Right atrium auricular region (tissue), 2 donors: ENCODE measurements at places on chromosomes 13 and 19.

DNA sequence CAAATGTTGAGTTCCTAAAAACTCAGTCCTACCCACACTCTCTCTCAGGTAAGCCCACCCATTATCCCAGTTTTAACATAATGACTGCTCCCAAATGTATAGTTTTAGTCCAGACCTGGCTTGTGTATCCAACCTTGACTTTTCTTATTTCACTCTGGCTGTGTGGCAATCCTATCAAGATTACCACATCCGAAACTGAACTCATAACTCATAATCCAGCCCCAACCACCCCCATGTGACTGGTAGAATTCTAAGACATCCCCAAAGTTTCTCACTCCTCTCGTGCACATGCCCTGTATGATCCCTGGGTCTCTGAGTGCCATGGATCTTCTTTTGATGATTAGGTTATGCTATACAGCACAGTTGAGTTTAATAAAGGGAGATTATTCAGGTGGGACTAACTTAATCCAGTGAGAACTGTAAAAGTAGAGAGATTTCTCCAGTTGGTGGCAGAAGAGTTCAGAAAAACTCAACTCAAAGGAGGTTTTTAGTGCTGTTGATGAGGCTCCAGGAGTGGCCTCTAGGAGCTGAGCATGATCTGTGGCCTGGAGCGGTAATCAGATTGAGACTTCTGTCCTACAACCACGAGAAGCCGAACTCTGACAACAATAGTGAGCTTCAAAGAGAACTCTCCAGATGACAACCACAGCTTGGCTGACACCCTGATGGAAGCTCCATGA is 413.4 kb downstream of the ZNF536 start:
- peak; percentile 48 for DNase-seq

DNA sequence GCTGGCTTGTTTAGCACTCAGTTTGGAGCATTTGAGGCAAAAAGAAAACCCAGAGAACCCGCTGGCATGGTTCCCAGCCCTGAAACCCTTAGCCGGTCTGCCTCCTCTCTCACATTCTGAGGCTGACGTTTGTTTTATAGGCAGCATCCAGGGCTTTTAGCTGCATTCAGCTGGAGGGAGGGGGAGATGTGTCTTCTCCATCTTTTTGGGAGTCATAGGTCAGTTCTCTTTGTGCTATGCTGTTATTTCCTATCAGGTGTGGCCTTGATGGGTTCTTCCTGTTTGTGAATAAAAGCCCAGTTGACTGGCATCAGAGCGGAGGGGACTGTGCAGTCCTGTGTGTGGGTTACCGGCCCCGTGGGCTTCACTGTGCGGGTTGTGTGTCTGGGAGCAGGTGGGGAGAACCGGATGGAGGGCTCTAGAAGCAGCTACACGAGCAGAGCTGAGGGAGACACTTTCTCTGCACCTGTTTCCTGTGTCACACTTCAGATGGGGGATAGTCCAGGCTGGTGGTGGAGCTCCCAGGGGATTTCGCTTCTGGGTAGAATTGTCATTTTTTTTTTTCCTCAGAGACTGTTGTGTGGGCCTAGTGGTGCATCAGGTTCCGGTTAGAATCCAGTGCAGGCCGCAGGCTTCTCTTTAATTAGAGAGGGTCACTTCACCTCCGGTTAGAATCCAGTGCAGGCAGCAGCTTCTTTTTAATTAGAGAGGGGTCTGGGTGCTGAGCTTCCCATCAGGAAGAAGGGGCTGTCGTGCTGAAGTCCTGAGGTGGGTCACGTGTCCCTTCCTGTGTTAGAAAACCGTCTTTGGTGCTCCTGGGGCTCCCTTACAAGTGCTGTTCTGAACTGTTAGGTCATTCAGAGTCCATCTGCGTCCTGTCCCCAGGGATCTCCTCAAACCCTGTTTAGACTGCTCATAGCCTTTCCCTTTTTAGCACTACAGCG is 69.6 kb downstream of the ARHGEF7 start:
- no peak for DNase-seq

DNA sequence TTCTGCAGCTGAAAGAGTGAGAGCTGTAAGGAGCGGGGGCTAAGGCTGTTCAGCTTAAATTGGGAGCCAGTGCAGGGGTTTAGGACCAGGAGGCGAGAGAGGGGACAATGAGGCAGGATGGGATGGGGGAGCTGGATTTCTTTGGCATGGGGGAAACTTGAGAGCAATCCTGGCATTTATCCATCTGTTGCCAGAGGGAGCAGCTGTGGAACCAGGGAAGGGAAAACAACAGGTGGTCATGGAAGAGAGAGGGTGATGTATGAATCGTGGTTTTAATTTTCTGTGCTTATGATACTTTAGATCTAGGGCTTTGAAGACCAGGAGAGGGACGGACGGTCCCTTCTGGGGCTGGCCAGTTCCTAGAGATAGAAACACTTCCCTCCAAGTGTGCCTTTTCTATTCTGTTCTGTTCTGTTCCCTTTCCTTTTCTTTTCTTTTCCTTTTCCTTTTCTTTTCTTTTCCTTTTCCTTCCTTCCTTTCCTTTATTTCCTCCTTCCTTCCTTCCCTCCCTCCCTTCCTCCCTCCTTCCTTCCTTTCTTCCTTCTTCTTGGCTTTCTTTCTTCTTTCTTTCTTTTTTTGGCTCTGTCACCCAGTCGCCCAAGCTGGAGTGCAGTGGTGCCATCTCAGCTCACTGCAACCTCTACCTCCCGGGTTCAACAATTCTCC is 16.0 kb upstream of the CCL25 start:
- no peak for DNase-seq

DNA sequence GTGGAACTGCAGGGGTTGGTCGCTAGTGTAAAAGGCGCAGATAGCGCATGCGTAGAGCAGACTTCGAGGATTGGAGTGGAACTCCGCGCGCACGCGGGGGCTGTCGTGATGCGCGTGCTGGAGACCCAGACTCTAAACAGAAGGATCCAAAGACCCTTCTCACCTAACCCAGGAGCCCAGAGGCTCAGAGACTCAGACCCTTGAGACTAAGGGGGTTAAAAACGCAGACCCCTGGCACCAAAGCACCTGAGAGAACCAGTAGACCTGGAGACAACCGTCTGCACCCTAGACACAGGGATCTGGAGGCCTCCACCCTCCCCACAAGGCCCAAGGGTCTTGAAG is 567 bp upstream of the CTU1 start:
- DNase-seq = no peak

DNA sequence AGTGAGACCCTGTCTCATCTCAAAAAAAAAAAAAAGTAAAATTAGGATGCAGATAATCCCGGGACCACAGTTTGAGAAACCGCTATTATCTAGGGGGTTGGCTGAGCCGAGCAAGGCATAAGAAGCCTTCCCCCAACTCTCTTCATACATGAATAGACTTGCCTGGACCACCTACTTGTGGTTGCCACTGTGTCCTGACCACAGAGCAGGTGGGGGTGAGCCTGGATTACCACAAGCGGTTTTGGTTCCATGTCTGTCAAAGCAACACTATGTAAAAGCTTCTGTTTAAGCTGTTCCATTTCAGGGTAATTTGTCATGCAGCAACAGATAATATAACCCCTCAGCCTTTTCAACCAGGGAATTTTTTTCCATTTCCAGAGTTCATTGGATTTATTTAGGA is 3.3 kb upstream of the NAPA start:
- DNase-seq = no peak

DNA sequence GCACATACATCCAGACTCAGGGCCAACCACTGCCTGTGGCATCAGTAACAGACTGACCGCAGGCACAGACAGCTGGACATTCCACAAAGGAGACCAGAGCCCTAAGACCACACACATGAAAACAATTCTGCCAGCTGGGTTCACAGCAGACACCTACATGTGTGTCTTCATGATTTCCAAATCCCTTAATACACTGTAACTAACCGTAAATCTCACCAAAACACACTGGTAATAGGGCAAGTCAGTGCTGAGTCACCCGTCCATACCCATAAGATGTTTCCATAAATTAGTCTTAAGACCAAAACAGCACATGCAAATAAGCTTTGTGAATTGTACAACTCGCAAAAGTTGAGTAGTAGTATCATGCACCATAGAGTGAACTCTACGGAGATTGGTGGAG is 65.4 kb downstream of the TUBGCP3 start:
- DNase-seq = no peak
